ENCODE measurements at places on chromosomes 3 and 15. TPM values are rescaled to one million over a fixed set of nuclear protein-coding genes. Genes with fewer than 3 reads are reported as not detected.

GPR87 gene
- not detected for total RNA-seq

LTF gene
- total RNA-seq: 0.14 TPM

CASR gene
- 0.16 TPM for total RNA-seq

DNA sequence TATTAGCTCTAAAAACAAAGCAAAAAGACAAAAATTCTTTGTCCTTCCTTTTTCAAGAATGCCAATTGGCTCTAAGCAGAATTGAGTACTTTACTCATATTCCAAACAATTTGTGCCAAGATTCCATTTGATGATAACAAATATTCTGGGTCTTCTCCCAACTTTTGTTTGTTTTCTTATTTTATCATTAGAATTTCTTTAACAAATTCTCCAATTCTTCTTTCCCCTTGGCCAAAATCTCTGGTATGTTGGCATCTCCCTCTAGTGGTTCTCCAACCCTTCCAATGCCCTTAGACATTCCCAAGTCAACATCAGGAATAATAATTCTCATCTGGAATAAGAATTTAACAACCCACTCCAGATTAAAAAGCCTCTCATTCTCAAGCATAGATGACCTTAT is 5.3 kb downstream of the CPOX start:
- peaks cover 25% of the 10 kb centered on the region for H3K4me1 ChIP-seq
- no peaks in the 10 kb centered on the region for H3K27me3 ChIP-seq
- no peak overlapping the region for H3K4me3 ChIP-seq
- DNase-seq: no peak
- H3K36me3 ChIP-seq: peaks cover 65% of the 10 kb centered on the region

GRCh38 chr3:133525435-133525834 is 48.1 kb upstream of the CDV3 start:
- H3K4me1 ChIP-seq: no peaks in the 10 kb centered on the region
- H3K27ac ChIP-seq: no peak overlapping the region
- no peaks in the 10 kb centered on the region for H3K27me3 ChIP-seq
- peaks cover 3% of the 10 kb centered on the region for H3K36me3 ChIP-seq
- DNase-seq: no peak
